ENCODE measurements at places on chromosomes 2 and 18.
A peak's percentile ranks its signal among the peaks of the same experiment; 100 is the strongest.

DNA sequence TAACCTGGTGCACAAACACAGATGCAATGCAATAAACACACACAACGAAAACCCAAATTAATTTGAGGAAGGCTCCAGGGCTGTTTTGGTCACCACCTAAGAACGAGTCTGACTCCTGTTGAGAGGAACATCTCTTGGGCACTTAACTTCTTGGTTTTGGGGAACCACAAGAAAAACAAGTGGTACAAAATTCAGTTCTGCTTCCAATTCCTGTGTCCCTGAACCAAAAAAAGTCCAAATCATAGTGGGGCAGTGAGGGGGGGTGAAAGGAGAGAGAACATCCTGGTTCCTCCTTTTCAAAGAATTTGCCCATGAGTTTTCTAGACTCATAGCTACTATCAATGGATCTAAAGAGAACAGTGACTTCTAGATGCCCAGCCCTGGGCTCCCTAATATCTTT, 143.6 kb downstream of the COL4A4 start:
- no peak for DNase-seq

- DNase-seq: peak; percentile 93
Measured at GRCh38 chr2:207503234-207503633, 26.5 kb upstream of the CREB1 start.

- DNase-seq: no peak
Measured at GRCh38 chr18:56977771-56978170, 169.1 kb upstream of the BOD1L2 start.

DNA sequence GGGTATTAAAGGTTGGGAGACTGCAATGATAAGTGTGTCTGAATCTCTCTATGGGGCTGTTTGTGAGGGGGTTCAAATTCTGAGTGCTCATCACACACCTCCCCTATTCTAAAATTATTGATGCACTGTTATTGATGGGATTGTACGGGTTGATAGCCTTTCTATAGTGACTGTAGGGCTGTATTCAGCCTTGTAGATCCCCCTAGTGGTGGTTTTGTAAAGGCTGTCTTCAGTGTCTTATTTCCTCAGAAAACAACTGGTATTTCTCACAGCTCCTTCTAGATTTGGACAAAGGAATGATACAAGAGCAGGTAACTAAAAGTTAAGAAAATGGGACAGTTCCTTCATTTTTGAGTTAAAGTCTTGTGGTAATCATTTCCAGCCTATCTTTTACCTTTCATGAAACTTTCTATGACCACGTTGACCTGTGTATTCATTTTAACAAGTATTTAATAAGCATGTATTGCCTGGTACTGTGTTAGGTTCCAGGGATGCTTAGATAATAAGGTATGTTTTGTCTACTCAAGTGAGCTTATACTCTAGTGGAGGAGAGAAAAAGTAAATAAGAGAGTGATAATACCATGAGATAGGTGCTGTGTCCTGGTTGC, 21.2 kb downstream of the SMAD4 start:
- peak; percentile 50 for DNase-seq

DNA sequence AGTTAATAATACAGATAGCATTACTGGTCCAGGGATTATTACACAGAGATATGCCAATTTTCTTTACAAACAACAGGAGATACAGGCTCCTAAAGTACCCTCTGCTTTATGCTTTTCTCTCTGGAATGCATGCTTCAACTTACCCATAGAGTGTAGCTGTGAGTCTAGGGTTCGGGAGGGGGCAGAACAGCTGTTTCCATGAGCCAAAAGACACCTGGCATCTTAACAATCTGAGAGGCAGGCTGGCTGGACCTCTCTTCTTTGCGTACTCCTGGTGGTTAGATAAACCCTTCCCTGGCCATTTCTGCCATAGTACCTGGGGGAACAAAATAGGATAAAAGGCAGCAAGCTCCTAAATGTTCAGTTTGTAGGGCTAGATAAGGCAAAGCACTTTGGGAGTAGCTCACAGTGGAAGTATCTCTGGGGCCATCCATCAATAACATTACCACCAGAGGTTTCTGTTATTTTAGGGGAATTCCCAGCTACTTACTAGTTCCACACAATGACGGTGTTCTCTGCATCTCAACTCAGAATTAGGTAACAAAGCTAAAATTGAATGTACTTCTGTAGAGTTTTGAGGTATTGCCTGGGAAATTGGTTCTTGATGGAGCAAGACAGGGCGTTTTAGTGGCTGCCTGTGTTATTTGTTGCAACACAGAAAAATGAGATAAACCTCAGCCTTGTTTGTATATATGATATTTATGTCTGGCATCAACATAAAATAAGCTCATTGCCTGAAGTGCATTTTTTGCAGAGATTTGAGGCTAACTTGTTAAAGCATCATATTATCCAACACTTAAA, 6.2 kb upstream of the CCDC85A start:
- no peak for DNase-seq

DNA sequence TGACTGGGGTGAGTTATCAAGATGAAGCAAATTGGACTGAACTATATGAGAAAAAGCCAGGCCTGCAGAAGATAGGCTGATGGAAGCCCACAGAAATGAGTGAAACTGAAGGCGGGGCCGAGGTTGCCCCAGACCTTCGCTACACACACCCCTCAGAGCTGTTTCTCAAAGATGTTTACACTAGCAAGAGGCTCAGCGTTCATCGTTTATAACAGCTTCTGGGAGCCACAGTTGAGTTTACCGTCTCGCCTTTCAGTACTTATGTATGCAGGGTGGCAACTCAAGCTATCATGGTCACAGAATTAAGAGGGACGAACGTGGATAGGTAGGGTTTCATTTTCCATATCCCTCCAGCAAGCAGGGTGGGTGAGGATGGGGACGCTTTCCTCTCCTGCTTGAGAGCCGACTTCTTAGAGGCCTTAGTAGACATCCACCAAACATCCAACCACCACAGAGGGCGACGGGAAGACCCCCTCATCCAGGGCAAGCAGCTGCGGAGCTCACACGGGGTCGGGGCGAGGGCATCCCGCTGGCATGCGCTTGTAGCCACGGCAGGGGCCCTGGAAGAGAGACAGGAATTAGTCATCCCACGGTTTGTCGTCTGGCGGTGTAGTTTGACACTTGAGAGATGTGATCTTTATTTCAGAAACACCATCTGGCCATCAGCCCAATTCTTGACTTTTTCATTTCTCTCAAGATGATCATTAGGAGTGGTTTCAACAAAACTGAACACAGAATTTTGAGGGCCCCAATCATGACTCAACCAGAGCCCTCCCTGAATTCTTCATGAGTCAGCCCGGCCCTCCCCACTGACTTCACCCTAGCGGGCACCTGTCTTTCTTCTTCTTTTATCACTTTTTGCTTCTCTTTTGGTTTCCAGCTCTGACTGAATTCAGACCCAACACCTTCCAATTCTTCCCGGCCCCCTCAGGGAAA, 109.1 kb upstream of the CTDP1 start:
- DNase-seq: peak; percentile 84

GRCh38 chr2:108971661-108972566, 17.1 kb downstream of the EDAR start:
- peak; percentile 67 for DNase-seq

DNA sequence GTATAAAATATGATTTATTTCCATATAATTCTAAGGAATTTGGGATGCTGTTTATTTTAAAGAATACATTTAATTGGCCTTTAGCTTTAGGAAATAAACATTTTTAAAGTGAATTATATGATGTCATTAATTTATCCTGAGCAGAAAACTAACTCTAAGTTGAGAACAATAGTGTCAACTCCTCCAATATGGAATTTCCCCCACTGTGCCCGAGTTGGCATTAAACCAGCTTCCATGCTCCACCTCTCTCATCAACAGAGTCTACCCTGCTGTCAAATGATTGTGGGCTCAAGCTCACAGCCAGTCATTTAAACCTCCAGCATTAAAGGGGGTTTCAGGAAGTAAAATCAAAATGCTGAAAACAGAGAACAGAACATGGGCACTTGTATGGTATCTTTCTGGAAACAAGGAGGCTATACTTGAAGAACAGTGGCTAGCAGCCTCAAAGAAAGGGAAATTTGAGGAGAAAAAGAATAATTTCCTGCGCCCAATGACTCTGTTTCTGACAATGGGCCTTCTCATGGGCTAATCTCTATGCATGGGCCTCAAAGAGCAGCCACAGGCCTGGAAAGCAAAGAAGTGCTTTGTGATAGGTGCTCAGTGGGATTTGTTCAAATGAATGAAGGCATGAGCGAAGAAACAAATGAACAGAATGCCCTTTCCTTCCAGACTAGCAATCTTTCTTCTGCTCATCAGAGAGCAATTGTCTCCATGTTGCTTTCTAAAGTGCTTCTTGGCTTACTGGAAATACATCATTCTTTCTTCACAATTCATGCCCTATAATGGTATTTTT, 252.8 kb downstream of the MTX2 start:
- DNase-seq: no peak

- no peak for DNase-seq
Measured at GRCh38 chr2:109223490-109223889, 94.5 kb downstream of the SH3RF3 start.

GRCh38 chr18:26488417-26489009, 59.8 kb downstream of the KCTD1 start:
- no peak for DNase-seq

DNA sequence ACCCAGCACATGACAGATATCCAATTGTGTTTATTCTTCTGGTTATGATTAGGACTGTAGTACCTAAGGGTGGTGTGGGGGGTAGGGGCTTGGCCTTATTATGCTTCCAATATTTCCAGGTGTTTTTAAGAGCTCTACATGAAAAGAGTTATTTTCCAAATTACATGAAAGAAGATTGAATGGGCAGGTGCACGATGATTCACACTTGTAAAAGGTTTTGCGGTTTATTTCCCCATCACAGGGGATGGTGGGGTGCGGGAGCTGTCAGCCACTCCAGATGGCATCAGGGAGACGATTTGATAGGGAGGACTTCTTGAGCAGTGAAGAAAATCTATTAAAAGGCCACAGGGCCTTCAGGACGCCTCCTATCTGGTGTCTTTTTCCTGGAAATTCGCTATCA, 15.1 kb upstream of the CCBE1 start:
- no peak for DNase-seq

DNA sequence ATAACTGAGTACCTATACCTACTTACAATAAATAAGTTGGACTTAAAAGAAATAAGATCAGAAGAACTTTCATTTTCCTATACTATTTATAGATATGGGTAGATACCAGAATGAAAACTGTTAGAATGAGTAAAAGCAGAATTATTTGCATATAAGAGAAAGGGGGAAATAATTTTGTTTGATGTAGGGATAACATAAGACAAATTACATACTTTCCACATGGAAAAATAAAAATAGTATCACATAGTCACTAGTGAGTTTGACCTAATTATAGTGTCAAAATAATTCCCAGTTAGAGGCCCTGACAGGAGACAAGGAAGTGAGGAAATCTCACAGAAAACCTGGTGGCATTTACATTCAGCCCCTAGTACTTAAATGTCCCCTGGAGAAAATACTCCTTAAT, 28.6 kb downstream of the KCMF1 start:
- DNase-seq: no peak

DNA sequence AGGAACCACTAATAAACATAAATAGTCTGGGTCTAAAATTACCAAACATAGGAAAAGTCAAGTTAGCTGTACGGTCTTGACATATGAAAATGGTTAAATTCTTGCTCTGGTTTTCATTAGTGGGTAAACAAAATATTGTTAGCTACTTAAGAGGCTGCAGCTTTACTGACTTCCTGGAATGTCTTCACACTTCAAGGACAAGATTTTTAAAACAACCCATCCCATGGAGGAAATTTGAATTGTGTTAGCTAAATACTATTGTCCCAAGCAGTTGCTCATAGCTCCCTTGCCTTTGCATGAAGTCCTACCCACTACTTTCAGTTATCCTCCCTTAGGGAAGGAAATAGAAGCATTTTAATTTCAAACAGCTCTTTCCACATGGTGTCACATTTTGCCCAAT, 128.5 kb downstream of the EPHA4 start:
- peak; percentile 6 for DNase-seq

DNA sequence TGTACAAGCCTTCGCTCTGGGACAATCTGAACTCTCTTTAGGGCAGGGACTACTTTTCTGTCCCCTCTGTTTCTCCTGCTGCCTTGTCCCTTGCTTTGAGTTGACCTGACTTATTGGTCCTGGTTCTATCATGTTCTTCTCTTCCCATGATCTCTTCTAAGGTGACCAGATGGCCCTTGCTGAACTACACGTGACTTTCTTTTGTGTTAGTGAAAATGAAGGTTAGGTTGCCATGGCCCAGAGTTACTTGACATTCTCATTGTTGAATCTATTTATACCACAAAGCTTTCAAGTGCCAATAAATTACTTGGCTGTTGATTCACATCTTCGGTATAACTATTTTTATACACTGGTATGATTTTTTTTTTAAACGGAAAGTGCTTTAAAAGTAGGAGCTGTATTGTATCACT, 24.4 kb downstream of the MRPL33 start:
- peak; percentile 67 for DNase-seq

- DNase-seq: no peak
Measured at GRCh38 chr2:102241616-102242305, 54.9 kb downstream of the IL1RL2 start.

DNA sequence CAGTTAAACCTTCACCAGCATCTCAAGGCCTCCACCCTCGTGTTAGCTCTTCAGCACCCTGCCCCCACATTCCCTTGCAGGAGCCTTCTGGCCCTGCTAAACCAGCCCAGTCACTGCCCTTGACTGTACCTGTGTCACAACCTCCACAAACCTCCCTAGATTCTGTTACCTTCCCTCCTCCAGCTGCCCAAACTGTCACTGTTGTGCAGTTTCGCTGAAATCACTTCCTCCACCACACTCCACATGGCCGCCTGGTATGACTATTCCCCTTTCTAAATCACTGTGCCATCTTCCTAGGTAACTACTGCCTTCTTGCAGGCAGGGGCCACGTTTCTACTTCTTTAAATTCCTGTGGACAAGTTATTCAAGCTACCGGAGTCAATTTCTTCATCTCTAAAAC, 160.2 kb downstream of the GALNT14 start:
- DNase-seq: no peak

GRCh38 chr2:223626716-223627115, 24.6 kb upstream of the SCG2 start:
- DNase-seq: peak; percentile 90

DNA sequence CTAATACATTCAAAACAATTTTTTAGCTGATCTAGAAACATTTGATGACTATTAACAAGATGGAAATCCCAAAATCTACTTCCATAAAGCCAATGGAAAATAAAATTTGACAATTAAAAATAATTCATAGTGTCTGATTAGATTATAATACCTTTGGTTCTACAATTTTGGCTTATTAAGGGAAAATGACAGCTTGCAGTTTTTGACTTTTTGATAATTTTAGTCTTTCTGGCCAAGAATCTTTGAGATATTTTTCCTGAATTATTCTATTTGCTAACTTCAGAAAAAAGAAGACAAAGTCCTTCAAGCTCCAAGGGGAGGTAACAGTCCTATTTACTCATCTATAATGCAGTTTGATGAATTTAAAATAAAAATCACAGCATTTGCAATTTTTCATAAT, 39.6 kb downstream of the MSH6 start:
- no peak for DNase-seq

DNA sequence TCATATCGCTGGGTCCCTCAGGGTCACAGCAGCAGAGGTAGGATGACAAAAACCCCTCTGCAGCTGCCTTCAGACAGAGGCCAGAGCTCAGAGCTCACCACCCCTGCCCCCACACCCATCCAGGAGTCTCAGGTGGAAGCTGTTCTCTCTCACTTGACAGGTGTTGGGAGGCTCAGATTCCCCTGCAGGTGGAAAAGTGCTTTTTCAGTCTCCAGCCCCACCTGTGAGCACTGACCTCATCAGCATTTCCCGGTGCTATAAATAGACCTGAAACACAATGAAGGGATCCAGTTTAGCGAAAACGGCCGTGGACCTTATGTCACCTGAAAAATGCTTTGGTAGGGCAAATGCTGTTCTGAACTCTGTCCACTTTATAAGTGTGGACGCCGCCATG, 254.9 kb downstream of the NDUFA10 start:
- DNase-seq: no peak

Measured in fibroblast of skin of back (primary cell).